ENCODE measurements at places on chromosomes 12 and 14.
A peak's percentile ranks its signal among the peaks of the same experiment; 100 is the strongest.

GRCh38 chr14:73712071-73712506, 2.1 kb downstream of the PNMA1 start:
- DNase-seq: no peak

- peak; percentile 47 for DNase-seq
These were observed 201.7 kb downstream of the STXBP6 start for GRCh38 chr14:24848102-24848790.

DNA sequence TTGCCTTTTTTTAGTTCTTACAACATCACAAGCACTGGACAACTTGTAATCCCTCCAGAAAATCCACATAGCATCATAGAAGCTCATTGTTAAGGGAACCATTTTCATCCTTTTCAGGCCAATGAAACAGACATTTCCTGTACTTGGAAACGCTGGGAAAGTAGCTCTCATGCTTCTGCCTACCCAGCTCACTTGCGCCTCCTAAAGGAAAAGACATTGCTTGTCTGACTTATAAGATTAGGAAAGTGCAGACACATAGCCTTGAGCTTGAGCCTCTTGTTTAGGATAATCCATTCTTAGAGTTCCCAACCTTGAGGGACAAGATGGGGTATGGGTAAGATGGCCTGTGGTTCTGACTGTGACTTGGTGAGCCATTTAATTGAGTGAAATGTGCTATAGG, 589.5 kb downstream of the NOVA1 start:
- no peak for DNase-seq

GRCh38 chr12:25623816-25624215, 70.7 kb upstream of the LMNTD1 start:
- no peak for DNase-seq

DNA sequence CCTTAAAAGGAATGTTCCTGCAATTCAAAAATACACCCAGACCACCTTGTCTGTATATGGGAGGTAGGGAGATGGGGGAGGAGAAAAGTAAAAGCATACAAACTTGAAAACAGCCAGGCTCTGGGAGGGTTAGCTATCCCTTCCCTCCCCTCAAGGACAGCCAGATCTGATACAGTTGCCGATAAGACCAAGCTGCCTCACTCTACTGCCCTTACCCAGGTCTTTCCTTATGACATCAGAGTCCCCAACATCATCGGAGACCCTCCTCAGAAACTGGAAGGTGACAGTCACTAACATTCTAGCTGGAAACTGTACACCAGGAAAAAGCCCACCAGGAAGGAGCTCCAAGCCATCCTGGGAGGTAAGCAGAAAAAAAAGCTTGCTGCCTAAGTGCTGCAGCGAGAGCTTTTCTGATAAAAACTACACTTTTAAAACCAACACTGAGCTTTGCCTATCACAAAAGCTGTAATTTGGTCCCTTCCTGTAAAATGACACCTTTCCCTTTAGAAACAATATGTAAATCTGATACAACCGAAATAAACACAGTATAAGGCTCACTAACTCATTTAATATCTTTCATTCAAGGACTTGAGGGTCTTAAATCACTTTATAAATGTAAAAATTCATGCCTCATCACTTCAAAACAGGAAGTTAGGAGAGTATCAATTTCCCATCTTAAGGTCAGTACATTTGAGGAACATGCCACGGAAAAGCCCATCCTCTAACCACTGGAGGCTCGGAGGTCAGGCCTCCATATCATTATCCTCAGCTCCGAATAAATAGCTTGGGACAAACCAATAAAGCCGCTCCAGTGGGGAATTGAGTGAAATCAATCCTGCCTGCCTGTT, 20.4 kb upstream of the PLEKHH1 start:
- DNase-seq: no peak

- no peak for DNase-seq
These were observed 81.5 kb downstream of the DPF3 start for GRCh38 chr14:72812292-72812851.

- DNase-seq: no peak
These were observed 95.2 kb upstream of the TBX3 start for GRCh38 chr12:114779186-114779585.

DNA sequence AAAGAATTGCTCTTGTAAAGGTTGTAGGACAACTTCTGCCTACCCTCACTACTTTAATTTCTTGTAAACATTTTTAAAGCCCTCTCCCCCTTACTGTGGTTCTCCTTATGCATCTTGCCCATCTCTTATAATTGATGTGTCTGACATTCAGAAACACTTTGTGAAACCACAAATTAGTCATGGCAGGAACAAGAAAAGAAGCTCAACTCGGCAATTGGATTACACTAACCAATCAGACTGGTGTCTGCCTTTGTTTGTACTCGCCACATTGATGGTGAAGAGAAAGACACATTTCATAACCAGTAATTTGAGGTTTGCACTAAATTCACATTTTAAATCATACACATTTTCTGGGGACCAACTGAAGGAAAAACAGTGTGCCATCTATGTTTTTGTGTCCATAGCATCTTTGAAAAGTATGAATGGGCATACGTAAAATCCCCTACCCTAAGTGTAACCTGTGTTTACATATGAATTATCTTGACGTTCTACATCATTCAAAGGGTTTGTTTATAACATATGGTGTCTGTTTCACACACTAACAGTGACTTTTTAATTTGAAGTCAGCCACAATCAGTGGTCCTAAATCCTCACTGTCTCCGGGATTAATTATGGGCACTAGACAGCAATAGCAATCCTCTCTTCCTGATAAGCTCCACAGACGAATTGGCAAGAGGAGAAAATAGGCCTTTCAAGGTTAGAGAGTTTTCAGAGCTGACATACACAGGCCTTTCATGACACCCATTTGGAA, 49.9 kb downstream of the OTX2 start:
- no peak for DNase-seq

GRCh38 chr12:116604951-116605641, 45.9 kb downstream of the MAP1LC3B2 start:
- DNase-seq: no peak

- DNase-seq: no peak
These were observed 64.1 kb upstream of the JDP2 start for GRCh38 chr14:75363570-75364227.

GRCh38 chr12:63085120-63085519, 65.9 kb downstream of the AVPR1A start:
- no peak for DNase-seq

- DNase-seq: no peak
These were observed 53.6 kb downstream of the LRRIQ1 start for GRCh38 chr12:85089792-85090191.

GRCh38 chr14:30194741-30195148, 267.1 kb upstream of the PRKD1 start:
- DNase-seq: no peak

- DNase-seq: peak; percentile 26
These were observed 73.0 kb downstream of the CIT start for GRCh38 chr12:119804011-119804641.

DNA sequence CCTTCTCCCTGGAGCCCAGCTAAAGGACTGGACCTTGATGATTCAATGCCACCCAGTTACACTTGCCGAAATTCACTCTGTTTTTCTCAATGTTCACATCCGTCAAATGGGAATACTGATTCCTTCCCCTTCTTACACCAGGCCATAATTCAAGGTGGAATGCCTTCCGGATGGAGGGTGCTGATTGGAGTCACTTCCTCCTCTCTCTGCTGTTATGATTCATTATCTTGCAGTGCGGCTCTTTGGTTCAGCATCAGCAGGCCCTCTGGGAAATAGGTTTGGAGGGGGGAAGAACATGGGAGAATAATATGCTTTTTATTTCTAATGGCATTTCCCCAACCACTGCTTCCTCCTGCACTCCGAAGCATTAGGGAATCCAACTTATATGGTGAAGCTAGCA, 390.6 kb upstream of the TBX3 start:
- DNase-seq: no peak

DNA sequence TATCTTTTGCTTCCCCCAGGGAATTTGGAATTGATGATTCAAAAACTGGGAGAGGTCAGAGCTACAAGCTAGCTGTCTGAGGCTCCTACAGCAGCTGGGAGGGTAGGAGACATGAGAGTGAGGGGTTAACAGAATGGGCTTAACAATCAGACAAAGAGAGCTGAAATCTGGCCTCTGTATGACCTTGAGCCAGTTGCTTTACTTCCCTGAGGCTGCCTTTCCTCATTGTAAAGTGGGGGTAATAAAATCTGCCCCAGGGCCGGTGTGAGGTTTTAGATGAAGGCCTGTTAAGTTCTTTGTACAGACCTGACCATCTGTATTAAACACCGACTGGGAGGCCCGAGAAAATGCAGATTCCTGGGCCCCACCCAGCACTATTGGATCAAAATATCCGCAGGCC, 164.3 kb upstream of the NOS1 start:
- no peak for DNase-seq

- DNase-seq: no peak
These were observed 14.0 kb downstream of the NPC2 start for GRCh38 chr14:74478996-74479635.

GRCh38 chr12:5038781-5039311, 4.8 kb upstream of the KCNA5 start:
- no peak for DNase-seq

GRCh38 chr12:47237751-47238211, 158.0 kb upstream of the AMIGO2 start:
- DNase-seq: no peak

- DNase-seq: no peak
These were observed 448.0 kb downstream of the SLC6A15 start for GRCh38 chr12:84464616-84465015.

DNA sequence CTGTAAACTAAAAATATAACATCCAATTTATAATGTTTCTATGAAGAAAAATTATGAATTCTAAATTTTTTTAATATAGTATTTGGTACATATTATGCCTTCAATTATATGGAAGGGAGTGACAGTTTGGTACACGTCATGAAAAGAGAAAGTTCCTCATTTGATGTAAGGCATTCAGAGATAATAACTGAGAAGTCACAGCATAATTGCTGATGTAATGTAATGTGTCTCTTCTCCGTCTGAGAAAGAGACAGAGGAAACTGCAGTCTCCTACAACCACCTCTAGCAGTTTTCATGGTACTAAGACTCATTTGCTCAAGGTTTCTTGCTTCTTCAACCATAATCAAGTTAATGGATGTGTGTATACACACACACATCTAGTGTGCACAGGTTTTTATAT, 2.3 kb upstream of the CD69 start:
- no peak for DNase-seq

GRCh38 chr14:77707355-77707723, 484 bp downstream of the ALKBH1 start:
- peak; percentile 52 for DNase-seq

- no peak for DNase-seq
These were observed 505.2 kb downstream of the RMST start for GRCh38 chr12:97967831-97968230.

GRCh38 chr14:101000711-101001250, 97.3 kb upstream of the RTL1 start:
- no peak for DNase-seq

- DNase-seq: no peak
These were observed 216.0 kb upstream of the PELI2 start for GRCh38 chr14:55902241-55902640.

GRCh38 chr12:116093915-116094314, 183.6 kb downstream of the MED13L start:
- DNase-seq: no peak

GRCh38 chr12:11749943-11750690, 100.6 kb downstream of the ETV6 start:
- no peak for DNase-seq

DNA sequence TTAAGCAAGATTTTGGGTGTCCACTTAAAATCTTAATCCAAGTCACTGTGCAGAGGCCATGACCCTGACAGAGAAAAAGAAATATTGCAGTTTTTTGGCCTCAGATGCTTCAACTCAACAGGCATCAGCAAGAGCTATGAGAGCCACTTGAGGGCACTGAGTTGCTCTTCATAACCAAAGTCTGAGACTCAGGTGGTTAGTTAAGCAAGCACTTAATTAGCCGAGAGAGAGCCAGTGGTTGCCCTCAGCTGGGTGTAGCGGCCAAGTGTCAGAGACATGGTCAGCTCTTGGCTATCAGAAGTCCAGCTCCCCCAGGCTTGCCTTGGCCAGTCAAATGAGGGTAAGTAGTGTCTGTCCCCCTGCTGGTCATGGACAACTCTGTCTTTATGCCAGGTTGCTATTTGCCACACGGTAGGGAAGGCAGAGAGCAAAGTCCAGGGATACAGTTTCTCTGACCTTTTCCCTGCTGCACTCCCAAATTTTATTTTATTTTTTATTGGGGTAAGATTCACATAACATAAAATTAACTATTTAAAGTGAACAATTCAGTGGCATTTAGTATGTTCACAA, 9.0 kb upstream of the KRT71 start:
- DNase-seq: no peak

GRCh38 chr12:120546050-120546386, 11.9 kb downstream of the RNF10 start:
- no peak for DNase-seq

GRCh38 chr12:77682488-77682887, 148.2 kb upstream of the NAV3 start:
- no peak for DNase-seq

- no peak for DNase-seq
These were observed 6.7 kb downstream of the VASH1 start for GRCh38 chr14:76767681-76768656.

DNA sequence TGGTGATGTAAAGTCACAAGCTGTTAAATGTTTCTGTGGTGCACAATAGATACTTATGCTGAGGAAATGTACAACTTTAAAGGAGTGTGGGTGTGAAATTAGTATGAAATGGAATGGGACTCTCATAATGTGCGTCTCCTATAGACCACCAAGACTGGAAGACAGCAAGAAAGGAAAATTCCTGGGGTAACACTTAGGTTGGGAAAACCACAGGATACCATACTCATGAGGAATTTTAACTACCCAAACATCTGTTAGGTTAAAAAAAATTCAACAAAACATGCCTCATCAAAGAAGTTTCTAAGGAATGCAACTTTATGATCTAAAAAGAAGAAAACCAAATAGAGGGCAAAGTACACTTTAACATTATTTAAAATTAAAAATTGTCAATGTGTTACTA, 113.7 kb upstream of the MYF6 start:
- DNase-seq: no peak

GRCh38 chr12:50923361-50924130, 28.8 kb upstream of the HIGD1C start:
- no peak for DNase-seq

DNA sequence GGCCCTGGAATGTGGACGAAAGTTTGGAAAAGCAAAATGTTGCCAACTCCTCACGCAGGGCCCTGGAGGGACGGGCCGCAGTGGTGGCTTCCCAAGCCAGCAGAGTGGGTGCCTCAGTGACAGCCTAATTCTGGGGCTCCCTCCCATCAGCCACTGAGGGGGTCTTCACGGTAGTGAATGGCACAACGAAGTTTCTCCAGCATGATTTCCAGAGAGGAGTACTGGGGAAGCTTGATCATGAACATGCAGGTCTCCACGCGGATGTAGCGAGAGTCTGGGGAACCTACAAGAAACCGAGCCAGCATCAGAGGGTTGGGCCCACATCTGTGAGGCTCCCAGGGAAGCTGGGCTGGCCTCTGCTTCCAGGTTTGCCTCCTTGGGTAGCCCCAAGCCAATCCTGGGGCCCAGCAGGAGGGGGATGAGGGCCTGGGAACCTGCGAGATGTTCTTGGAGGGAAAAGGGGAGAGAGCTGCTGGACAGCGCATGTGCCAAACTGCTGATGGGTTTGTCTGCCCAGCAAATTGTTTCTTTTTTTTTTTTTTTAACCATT, 37.0 kb downstream of the TRAFD1 start:
- DNase-seq: no peak
